ENCODE measurements at places on chromosomes 1 and 21.

GRCh38 chr1:199404191-199404590 lies 623.3 kb upstream of the NR5A2 start:
- DNase-seq = no peak

DNA sequence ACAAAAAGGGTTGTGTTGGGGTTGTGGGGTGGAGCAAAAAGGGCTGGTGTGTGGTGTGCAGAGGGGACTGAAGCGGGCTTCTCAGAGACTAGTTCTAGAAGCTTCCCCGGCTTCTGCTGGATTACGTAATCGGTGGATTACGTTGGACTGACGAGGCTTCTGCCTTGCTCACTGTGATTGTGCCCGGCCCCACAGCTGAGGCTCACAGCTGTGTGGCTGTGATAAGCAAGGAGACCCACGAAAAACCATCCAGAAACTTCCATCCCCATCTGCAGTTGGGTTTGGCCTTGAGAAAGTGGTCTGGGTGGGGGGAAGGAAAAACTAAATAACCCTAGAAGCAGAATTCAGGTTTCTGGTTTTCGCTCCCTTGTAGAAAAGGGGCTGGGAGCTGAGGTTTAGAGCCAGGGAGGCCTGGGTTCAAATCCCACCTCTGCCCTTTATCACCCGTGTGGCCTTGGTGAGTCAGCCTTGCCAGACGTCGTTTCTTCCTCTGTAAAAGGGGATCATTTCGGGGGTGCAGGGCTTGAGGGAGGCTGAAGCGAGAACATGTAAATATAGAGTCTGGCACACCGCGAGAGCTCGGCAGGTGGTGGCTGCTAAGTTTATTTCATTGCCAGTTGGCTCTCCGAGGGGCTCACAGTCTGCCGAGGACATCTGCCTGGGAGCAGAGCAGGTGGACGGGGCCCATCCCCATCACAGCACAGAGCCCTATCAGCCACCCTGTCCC lies 30.4 kb upstream of the DISP3 start:
- DNase-seq = no peak

DNA sequence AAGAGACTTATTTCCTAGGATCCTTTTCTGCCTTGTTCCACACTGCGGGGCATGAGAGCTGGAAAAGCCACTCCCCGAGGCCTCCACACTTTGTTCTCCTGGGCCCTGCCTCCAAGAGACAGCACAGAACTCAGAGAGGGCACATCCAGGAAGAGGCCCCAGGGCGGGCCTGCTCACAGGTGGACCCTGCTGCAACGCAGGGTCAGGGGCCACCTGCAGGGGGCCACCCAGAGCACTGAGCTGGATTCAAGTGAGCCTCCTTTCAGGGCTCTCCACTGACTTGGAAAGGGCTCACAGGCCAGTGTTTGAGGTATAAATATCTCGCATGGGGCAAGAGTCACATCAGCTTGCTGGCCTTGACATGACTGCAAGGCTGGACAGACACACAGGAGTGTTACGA lies 4.8 kb downstream of the RGS16 start:
- DNase-seq = no peak

DNA sequence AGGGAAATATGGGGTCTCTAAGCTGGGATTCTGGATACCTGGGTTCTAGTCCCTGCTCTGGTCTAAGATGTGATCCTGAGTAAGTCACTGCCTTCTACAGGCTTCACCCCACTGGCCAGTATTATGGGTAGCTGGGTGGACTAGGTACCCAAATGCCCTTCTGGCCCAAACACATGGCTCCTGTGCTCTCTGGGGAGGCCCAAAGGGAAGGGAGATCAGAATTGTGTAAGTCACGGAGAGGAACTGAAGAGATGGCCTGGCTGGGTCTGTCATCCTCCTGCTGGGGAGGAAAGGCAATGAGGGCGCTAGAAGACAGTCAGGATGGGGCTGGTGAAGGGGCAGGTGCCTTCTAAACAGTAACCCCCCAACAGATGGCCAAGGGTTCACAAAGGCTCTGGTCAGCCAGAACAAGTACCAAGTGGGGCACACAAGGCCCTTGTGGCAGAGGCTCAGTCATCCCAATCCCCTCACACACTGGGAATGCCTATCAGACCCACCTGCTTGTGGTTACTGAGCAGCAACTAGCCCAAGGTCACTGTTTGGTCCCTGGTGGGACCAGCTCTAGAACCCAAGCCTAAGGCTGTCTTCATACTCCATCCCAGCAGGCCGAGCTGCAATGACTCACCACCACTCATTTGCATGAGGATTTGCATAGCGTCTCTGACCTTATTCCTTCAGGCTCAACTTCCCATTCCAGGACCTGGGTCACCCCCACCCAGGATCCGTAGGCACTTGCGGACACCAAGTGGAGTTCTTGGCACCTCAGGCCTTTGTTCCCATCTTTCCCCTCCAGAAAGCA lies 9.2 kb downstream of the MEF2D start:
- DNase-seq = no peak

GRCh38 chr1:1169429-1170214 lies 4.1 kb upstream of the TTLL10 start:
- no peak for DNase-seq

DNA sequence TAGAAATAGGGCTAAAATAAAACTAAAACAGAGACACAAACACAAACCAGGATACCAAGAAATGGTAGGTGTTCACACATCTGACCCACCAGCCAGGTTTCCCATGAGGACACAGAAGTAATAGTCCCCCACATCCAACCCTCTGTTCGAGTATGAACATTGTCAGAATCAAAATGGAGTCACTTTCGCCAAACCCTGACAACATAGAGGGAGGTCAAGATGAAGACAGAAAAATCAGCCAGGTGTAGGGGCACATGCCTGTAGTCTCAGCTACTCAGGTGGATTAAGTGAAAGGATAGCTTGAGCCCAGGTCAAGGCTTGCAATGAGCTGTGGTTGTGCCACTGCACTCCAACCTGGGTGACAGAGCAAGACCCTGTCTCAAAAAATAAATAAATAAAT lies 3.8 kb downstream of the UBE2G2 start:
- DNase-seq = no peak

- no peak for DNase-seq
Observed at GRCh38 chr1:54728027-54728426, 12.4 kb downstream of the TTC4 start.

- no peak for DNase-seq
Observed at GRCh38 chr1:169824153-169824552, 29.4 kb upstream of the METTL18 start.

DNA sequence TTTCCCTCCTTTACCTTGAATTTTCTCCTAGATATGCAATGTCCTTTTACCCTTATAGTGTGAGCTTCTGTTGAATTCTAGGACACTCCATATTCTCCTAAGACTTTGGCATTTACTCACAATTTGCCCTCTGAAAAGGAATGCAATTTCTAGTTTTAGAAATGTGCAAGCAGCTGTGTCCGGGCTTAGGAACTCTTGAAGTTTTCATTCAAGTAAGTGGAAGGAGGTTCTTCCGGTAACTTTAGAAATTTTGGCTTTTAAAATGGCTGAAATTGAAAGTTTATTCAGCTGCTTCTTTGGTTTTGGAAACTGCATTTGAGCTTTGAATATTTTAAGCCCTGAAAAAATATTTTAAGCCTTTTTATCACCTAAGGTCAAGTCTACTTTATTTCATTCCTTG lies 56.3 kb downstream of the DPH5 start:
- no peak for DNase-seq

DNA sequence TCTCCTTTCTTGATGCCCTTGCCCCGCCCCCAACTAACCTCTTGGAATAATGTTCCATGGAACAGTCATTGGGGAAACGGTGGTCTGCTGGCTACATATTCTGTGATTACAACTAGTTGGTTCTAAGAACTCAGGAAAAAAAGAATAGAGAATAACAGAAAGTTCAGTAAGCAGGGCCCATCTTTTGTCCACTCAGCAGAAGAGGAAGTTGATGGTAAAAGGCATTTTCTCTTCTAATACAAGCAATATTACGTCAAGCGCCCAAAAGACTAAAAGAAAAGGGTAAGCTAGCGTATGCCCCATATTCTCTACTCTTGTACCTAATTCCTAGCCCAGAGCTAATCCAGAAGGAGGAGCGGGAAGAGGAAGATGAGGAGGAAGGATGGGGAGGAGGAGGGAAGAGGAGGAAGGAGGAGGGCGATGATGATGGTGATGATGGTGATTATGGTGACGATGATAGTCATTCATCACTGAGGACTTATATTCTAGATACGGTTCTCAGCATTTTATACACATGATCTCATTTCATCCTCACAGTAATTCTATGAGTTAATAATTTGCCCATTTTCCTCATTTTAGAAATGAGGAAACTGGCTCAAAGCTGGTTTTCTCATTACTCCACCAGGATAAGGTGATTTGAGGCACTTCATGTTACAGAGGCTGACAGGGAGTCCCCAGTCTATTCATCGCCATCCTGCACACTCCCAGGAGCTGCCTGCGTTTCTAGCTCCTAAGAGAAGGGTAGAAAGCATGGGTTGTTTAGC lies 76.6 kb upstream of the EFHD2 start:
- DNase-seq = no peak

GRCh38 chr1:23616292-23616824 lies 57.1 kb upstream of the ID3 start:
- no peak for DNase-seq

DNA sequence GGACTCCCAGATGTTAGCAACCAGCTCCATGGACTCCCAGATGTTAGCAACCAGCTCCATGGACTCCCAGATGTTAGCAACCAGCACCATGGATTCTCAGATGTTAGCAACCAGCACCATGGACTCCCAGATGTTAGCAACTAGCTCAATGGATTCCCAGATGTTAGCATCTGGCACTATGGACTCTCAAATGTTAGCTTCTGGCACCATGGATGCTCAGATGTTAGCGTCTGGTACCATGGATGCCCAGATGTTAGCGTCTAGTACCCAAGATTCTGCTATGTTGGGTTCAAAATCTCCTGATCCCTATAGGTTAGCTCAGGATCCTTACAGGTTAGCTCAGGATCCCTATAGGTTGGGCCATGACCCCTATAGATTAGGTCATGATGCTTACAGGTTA lies 8.8 kb downstream of the SON start:
- DNase-seq = no peak

DNA sequence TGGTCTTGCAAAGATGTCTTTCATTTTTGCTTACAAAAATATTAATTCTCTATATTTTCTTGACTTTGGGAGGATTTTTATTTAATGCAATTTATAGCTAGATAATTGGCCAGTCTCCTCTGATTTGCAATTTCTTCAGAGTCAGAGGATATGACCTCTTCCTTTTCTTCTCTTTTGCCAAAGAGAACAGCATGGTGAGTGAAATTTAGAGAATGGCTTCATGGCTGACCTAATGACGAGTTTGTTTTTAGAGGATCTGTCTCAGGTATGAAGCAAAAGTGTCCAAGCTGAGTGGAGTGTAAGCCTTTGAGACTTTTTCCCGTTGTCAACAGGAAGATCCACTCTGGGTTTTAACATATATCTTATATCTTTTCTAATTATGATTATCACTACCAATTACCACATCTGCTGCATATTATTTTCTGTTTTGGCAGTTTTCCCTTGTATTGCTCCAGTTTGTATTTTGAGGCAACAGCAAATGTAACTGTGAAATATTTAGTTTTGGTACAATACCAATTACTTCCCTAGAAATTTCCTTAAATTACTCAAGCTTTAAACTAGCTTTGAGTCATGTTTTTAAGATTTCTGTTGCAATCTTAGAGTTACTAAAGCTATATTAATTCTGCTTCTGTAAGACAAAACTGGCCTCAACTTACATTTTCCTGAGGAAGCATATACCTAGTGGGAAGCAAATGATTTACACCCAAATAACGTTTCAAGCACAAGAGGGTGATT lies 332.8 kb upstream of the ZRANB2 start:
- no peak for DNase-seq

GRCh38 chr1:213385806-213386324 lies 334.8 kb downstream of the RPS6KC1 start:
- no peak for DNase-seq

DNA sequence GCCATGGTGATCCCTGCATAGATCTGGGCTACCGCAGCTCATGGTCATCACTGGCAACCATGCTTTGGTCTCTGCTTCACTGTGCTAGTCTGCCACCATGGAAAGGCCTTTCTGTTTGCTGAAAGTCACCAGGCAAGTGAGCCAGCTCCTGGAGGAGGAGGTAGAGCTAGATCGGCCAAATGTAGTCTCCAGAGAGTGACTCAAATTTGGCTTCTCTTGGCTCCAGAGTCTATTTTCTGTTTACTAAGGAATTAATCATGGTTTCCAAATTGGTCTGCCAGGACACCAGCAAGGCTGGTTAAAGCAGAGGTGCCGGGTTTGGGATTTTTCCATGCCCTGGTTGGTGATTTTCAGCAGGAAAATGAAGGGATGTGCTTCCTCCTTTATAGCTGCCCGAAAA lies 52.7 kb upstream of the IVNS1ABP start:
- no peak for DNase-seq

GRCh38 chr1:192933744-192934143 lies 124.9 kb downstream of the RGS2 start:
- DNase-seq = no peak

DNA sequence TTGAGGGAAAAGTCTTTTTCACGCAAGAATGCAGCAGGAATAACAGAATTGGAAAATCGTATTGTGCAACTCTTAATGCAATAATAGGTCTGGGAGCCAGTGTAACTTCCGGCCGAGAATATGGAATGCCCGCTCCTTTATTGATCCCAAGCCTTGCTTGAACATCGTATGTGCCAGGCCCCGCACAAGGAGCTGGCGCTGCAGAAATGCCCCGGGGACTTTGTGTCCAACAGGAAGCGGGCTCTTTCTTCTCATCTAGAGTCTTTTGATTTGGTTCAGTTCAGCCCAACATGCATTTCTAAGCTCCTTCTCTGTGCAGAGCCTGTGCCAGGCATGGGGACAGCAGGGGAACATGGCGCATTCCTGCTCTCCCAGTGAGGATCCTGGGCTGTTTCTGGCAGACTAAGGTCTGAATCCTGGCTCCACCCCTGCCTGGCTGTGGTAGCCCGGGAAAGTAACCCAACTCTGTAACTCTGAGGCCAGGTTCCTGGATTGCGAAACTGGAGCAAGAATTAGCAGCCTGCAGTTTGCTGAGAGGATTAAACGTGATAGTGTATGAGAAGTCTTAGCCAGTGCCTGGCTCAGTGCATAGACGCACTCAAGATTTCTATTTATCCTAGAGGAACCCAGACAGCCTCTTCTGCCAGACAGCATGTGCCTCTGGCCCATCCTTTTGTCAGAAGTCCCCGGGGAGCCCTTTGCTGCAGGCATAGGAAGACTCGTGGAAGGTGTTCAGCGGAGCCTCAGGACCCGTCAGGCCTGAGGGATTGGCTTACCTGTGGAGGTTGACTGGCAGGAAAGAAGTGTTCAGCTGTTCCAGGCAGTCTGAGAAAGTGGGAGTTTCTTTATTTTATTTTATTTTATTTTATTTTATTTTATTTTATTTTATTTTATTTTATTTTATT lies 987 bp upstream of the CDCP2 start:
- no peak for DNase-seq

DNA sequence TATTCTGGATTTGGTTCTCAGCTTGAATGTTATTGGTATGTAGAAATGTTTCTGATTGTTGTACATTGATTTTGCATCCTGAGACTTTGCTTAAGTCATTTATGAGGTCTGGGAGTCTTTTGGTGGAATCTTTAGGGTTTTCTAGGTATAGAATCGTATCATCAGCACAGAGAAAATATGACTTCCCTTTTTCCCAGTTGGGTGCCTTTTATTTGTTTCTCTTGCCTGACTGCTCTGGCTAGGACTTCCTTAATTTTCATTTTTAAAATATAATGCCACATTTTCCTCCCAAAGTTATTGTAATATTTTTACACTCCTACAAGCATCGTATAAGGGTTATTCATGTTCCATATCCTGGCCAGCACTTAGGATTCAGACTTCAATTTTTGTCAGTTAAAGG lies 111.1 kb downstream of the FNBP1L start:
- DNase-seq = no peak
